Activated CD8-positive, alpha-beta memory T cell treated with anti-CD3 and anti-CD28 coated beads, Interleukin-2, amount 10 ng/mL, durations not matched to agents 7 days and 5 days (primary cell): ENCODE measurements at places on chromosomes 2 and 18.

DNA sequence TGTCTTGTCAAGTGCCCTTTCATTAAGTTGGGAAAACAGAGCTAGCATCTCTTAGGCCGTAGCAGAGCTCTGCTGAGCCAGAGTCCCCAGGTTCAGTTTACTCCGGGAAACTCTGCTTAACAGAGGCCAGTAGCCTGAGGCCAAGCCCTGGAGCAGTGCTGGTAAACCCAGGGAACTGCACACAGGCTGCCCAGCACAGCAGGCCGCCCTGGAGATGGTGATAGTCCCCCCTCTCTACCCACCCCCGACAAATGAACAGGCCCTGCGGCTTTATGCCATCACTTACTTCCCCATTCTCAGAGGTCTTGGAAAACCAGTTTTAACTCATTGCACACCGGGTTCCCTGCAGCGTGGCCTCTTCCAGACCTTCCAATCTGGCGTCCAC lies 3.5 kb downstream of the CNNM4 start:
- DNase-seq = no peak

DNA sequence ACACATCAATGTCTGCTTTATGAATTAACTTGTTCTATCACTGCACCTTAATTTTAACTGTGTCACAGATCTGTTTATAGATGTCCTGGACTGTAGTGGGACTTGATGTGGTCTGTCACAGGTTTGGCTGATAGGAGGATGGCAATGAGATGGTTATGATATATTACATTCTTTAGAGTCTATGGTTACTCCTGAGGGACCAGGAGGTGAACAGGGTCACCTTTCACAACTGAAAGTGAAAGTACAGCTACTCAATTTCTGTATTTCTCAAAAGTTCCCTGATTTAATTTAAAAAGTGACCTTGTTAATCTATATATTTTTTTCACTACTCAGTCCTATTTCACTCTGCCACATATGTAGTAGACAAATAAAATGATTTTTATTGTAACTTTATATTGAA lies 1284.1 kb upstream of the GYPC start:
- DNase-seq = no peak

GRCh38 chr2:120680136-120680761 lies 55.4 kb upstream of the GLI2 start:
- peak; percentile 78 for DNase-seq

DNA sequence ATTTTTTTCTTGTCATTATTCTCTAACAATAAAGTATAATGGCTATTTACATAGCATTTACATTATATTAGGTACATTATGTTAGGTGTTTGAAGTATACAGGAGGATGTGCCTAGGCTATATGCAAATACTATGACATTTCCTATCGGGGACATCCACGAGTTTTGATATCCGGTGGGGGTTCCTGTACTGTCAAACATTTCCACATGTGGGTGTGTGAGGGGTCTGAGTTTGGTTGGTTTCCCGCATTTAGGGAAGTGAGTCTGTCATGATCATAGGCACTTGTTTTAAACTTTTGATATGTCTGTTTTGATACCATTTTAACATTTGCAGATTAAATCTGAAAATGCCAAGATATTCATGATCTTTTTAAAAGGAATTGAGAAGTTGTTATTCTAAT lies 76.0 kb downstream of the CEP192 start:
- no peak for DNase-seq

GRCh38 chr2:163348857-163349380 lies 386.9 kb downstream of the FIGN start:
- no peak for DNase-seq

DNA sequence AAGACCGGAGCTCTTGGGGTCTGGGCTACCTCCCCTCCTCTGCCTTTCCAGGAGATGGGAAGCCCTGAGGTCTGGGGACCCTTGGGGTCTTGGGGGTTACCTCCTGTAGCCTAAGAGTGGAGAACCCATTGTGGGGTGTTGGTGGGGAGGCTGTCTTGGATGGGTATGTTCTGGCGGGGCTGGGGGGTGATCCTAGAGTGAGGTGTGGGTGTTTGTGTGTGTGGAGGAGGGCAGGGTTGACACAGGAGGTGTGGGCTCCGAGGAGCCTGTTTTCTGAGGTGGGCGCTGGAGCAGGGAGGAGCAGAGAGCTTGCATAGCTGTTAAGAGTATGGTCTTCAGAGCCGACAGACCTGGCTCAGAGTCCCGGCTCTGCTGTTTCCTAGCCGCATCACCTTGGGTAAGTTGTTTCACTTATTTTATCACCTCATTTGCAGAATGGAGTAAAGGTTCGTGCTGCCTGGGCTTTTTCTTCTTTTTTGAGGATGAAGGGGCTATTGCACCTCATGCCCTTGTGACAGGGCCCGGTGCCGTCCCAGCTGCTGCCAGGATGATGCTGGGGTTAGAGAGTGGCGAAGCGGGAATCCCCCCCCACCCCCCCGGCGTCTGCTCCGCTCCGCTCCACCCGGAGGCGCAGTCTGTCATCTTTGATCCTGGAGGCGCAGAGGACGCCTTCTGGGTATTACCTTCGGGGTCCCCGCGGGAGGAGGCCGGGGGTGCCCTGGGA lies 17.2 kb downstream of the TET3 start:
- no peak for DNase-seq

DNA sequence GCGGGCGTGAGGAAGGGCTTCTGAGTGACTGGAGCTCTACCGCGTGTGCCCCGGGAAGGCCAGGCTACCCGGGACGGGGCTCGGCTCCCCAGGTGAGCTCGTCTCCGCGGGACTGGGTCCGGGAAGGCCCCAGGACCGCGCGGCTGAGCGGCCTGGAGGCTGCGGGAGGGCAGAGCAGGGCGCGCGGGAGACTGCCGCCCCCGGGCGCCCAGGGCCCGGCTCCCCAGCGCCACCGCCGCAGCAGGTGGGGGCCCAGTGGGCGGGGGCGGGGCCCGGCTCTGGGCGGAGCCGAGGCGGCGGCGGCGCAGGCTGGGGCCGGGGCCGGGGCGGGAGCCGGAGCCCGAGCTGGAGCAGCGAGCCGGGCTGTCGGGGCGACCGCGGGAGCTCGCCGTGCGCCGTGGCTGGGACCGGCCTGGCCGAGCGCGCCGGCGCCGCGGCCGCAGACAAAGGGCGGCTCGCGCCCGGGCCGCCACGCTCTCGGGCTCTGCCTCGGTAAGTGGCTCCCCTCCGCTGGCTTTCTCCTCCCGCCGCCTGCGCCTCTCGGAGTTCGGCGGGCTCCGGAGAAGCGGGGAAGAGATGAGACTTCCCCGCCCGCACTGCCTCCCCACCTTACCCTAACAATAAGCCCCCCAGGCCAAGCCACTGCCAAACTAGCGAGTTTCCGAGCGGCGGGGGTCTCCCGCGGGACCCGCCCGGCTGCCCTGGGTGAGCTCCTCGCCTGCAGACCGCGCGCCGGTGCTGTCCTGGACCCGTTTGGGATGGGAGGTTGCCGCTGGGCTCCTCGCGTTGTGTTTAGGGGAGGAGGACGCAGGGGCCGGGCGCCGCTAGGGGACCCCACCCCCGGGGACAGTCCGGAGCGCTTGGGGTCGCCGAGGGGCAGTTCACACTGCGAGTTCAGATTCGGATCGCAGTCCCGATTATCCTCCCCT lies at the start of gene MAPK4:
Gene MAPK4 (plus strand): TSS at position 336 of the 929 bp plus-strand sequence. CDS start 103,872 bp downstream, outside the sequence.
- DNase-seq = no peak

GRCh38 chr2:143219266-143219665 lies 90.0 kb downstream of the ARHGAP15 start:
- DNase-seq = no peak

DNA sequence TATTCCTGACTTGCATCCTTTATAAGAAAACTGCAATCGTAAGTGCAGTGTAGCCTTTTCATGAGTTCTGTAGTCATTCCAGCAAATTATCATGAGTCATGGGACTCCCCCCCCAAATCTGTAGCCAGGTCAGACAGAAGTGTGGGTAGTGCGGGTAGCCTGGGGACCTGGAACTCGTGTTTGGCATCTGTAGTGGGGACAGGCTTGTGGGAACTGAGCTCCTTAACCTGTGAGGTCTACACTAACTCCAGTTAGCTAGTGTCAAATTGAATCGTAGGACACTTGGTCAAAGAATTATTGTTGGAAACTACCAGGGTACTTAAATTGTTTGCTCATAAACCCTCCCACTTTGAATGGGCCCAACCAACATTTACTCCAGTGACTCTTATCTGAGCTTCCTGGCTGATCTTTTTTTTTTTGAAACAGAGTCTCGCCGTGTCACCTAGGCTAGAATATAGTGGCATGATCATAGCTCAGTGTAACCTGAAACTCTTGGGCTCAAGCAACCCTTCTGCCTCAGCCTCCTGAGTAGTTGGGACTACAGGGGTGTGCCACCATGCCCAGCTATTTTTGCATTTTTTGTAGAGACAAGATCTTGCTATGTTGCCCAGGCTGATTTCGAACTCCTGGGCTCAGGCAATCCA lies 12.4 kb downstream of the PFN4 start:
- no peak for DNase-seq

DNA sequence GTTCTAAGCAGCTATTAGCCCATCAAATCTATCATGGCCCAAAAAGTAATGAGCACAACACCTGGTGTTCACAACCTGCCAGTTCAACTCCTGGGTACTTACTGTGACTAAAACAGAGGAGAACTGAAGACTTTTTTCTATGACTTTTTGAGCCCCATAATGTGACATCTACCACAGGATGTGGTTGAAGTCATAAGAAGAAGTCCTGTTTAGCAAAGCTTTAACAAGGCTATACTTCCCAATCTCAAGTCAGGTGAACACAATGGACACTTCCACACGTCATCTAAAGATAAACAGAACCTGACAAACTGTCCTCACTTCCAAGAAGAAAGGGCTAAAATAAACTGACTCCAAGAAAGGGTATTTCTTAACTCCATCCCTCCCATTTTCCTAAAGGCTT lies 138.8 kb downstream of the ATAD2B start:
- DNase-seq = no peak

DNA sequence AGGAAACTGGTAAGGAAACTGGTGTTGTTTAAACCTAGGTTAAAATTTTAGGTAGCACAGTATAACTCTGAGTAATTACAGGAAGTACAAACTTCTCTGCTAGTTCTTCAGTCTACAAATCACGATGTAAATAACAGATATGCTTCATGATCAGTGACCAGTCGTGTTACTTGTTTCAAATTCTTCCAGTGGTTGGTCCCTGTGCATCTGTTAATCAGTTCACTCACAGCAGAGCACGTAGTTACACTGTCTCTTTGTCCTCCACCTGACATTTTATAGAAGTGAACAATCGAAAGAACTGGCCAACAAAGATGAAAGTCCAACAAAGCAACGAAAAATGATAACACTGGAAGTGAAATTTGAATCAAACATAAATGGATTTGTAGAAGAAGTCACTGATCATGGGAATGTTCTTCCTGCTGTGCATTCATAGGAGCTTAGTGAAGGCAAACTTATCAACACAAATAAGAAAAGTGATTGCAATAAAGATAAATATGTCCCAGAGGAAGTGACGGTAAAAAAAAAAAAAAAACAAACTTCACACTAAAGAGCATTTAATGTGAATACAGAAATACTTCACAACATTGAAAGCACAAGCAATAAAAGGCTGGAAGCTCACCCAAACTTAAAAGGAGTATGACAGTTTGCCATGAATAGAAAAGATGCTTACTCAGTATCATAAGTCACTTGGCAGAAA lies 7.0 kb downstream of the EIF2AK2 start:
- DNase-seq = no peak

DNA sequence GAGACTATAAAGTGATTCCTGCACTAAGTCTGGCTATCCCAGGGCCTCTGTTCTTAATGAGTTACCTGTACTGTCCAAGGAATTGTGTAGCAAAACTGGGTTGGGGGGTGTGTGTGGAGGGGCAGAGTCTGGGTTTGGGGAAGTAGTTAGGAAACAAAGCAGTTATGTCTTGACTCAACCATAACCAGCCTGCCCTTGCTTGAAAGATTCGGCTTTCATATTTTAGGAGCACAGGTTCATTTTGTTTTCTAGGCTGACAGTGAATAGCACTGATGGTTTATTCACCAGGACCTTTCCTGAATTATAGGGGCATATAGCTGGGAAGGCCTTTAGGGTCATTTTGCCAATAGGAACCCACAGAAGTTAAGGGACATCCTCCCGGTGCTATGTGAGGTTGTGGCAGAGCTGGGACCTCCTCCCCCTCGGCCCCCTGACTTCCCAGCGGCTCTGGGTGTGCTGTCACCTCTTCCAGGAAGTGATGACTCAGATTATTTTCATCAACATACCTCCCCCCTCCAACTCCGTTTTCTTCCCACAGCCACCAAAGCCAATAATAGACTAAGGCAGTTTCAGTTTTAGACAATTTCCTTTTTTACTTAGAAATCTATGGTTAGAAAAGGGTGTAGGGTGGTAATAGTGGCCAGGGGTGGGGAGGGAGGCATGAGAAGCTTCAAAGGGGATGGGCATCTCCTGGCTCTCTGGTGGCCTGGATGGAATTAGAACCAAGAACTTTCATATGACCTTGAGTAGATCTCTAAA lies 44.8 kb downstream of the SETBP1 start:
- peak; percentile 87 for DNase-seq
